ENCODE measurements at places on chromosomes 3 and 15.

DNA sequence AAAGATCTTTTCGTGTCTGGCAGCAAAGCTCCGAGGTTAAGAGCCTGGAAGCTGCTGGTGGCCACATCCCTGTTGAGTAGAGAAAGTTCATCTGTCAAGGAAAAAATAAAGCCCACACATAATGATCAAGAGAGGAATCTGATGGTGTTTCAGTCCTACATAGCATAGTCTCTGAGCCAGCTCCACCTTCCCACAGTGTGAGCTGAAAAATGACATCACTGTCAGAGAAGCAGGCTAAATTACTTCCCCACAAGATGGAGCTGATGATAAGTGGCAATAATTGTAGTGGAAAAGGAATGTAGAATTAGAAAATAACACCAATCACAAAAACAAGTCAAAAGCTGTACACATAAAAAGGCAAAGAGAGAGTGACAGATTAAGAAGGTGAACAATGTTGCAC lies 84.5 kb downstream of the AQP9 start:
- DNase-seq = no peak

GRCh38 chr15:31869686-31870307 lies 160.5 kb upstream of the CHRNA7 start:
- no peak for DNase-seq

GRCh38 chr3:27713435-27714145 lies 8.5 kb downstream of the EOMES start:
- DNase-seq = no peak

GRCh38 chr3:156151824-156152428 lies 31.5 kb downstream of the KCNAB1 start:
- DNase-seq = peak; percentile 52

GRCh38 chr3:192514081-192514753 lies 213.1 kb downstream of the FGF12 start:
- DNase-seq = no peak

GRCh38 chr3:44906997-44907396 lies 32.6 kb downstream of the TGM4 start:
- no peak for DNase-seq

DNA sequence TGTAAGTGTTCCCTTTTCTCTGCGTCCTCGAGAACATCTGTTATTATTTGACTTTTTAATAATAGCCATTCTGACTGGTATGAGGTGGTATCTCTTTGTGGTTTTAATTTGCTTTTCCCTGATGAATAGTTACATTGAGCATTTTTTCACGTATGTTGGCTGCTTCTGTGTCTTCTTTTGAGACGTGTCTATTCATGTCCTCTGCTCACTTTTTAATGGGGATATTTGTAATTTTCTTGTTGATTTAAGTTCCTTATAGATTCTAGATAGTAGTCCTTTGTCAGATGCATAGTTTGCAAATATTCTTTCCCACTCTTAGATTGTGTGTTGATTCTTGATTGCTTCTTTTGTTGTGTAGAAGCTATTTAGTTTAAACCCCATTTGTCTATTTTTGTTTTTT lies 179.2 kb downstream of the DOCK3 start:
- DNase-seq = no peak

DNA sequence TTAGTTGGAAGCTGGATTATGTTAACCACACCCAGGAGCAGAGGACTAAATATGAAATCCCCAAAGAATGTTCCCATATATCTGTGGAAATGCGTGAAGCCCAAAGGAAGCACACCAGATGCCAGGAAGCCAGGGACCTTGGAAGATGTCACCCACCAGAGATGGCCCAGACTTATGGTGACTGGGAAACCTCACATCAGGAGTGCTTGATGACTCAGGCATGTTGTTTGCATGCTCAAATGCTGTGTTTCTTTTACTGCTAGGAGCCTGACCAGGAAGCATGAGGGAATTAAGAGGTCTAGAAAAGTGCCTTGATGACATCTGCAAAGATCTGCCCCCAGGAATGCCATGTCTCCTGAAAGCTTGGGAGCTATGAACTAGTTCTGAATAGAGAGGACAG lies 109.0 kb upstream of the SLC2A2 start:
- DNase-seq = no peak

DNA sequence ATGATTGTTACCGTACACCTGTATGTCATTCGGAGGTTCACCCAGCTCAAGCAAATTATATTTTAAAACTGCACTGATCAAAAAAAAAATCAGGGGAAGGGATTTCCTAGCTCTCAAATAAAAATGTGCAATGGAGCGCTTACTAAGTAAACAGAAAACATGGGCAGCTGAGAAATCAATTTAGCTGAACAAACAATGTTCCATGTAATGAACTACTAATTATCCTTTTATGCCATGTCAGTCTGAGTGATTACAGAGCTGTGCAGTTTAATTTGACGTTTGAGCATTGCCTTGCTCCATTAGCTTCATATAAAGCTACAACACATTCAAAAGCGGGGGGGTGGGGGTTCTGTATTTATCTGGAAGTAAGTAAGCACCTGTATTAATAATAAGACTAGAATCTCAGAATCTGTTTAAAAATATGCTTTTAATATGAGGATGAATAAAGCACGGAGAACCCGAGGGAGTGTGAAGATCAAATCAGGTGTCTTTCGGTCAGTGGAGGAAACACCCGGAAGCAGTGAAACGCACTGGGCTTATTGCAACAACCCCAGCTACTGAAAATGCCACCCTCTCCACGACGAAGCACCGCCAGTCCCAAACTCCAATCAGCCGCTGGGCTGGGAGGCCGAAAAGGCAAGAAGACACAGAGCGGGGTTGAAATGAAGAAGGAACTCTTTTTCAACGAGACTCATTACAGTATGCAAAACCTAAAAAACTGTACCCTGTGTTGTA lies 196.5 kb upstream of the ATP11B start:
- DNase-seq = no peak

DNA sequence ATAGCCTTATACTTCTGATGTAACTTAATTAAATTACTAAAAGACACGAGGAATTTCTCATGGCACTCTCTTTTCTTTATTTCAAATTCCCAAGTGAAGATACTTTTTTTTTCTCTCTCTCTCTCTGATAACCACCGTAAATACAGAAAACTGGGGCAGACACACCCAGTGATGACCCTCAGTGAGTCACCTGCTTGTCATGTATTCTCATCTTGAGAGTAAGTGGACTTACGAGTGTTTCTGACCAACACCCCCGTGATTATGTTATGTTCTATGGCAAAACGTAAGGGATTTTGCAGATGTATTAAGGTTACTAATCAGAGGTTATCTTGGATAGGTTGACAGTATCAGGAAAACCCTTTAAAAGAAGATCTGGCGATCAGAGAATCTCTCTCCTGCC lies 348.8 kb upstream of the ZNF717 start:
- DNase-seq = no peak

GRCh38 chr15:74025436-74025835 lies 30.9 kb downstream of the PML start:
- no peak for DNase-seq

DNA sequence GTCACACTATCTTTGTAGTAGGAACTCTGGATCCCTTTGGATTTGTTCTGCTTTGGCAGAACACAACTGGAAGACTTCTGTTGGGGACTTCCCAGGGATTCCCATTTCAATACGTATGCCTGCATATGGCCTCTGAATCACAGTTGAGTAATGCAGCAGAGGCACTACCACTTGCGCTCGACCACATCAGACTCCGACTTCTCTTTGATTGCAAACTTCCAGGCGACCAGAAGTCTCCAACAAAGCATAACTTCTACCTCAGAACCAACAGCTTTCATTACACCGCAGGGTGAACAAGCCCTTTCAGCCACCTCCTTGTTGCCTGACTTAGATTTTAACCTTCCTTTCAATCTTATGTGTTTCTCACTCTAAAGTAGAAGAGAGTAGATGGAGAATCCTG lies 924.4 kb downstream of the IGSF11 start:
- DNase-seq = no peak

- DNase-seq = no peak
Observed at GRCh38 chr15:51335538-51336410, 2.6 kb downstream of the CYP19A1 start.

- DNase-seq = no peak
Observed at GRCh38 chr15:71143373-71144310, 28.4 kb downstream of the THSD4 start.

GRCh38 chr15:72599855-72600464 lies 54.5 kb upstream of the GOLGA6B start:
- DNase-seq = peak; percentile 38

DNA sequence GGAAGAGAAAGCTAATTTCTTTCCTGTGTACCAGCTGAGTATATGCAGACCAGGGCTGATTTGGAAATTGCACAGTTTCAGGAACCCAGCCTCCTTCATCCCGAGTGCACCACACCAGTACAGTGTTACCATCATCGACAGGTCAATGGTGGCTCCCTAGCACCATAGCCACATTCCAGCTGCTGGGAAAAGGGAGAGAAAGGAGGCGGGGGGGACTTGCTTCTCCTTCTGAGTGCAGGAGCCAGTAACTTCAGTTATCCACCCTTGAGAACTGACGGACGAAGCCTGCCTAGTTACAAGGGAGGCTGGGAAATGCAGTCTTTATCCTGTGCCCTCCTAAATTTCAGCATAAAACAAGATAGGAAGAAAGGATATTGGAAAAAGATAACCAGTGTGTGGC lies 129.7 kb upstream of the PRICKLE2 start:
- no peak for DNase-seq

DNA sequence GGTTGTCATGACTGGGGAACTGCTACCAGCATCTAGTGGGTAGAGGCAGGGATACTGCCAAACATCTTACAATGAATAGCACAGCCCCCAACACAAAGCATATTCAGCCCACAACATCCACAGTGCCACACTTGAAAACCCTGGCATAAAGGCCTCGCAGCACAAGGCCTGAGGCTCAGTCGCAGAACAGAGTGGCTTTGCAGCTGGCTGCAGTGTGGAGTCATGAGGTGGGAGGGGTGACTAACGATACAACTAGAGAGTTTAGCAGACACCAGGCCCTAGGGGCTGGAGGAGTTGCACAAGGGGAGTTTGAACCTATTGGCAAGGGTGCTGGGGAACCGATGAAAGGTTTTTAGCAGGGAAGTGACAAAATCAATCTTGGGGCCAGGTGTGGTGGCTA lies 32.1 kb downstream of the GRK7 start:
- DNase-seq = no peak

All from skin of body (tissue), 3 donors.